A549 treated with Hydrocortisone at 1 μM for 4 hours (cell line): ENCODE measurements at places on chromosomes 2 and 18. TPM values are rescaled to one million over a fixed set of nuclear protein-coding genes. Genes with fewer than 3 reads are reported as not detected.

The RGPD3 gene
- total RNA-seq, result 0.06 to 0.23 TPM (median 0.17 TPM) in 5 replicates

The CD207 gene
- total RNA-seq, result not detected in 5 replicates

The PLA2R1 gene
- 1.6 to 2.7 TPM (median 2.4 TPM) in 5 replicates for total RNA-seq

The CD28 gene
- total RNA-seq, result not detected in 5 replicates

The NOSTRIN gene
- 1.3 to 2.7 TPM (median 2.1 TPM) in 5 replicates for total RNA-seq

The ANTXR1 gene
- 97.2 to 167 TPM (median 135 TPM) in 5 replicates for total RNA-seq

The KCNF1 gene
- 21.4 to 40.2 TPM (median 30.3 TPM) in 5 replicates for total RNA-seq

The SCLY gene
- 18.1 to 22.4 TPM (median 20.4 TPM) in 5 replicates for total RNA-seq

The ARHGEF4 gene
- total RNA-seq, result 9.3 to 12.1 TPM (median 9.8 TPM) in 5 replicates

The SLC23A3 gene
- total RNA-seq, result 0.29 to 0.82 TPM (median 0.65 TPM) in 5 replicates

The DOK6 gene
- total RNA-seq, result not detected in 5 replicates

The CD8A gene
- total RNA-seq, result 0.20 to 0.47 TPM (median 0.32 TPM) in 5 replicates

The EFHD1 gene
- total RNA-seq, result 3.3 to 5.0 TPM (median 4.3 TPM) in 5 replicates

The CCDC68 gene
- total RNA-seq, result 3.6 to 6.3 TPM (median 4.7 TPM) in 5 replicates

The MATN3 gene
- 11.9 to 19.5 TPM (median 17.0 TPM) in 5 replicates for total RNA-seq

The SCN1A gene
- total RNA-seq, result not detected in 5 replicates

The NMUR1 gene
- not detected in 5 replicates for total RNA-seq

The HOXD13 gene
- total RNA-seq, result 0.13 to 0.26 TPM (median 0.15 TPM) in 5 replicates

The RNF149 gene
- 38.4 to 47.3 TPM (median 42.8 TPM) in 5 replicates for total RNA-seq

The RGPD4 gene
- total RNA-seq, result 0.03 to 0.07 TPM (median 0.05 TPM) in 4 of 5 replicates, not detected in the other

The CAPN14 gene
- 0.02 to 0.05 TPM (median 0.02 TPM) in 5 replicates for total RNA-seq

The SGO2 gene
- total RNA-seq, result 10.8 to 17.5 TPM (median 13.2 TPM) in 5 replicates

The ZNF385B gene
- 0.21 to 0.22 TPM in 2 of 5 replicates, not detected in the others for total RNA-seq

The MREG gene
- 4.5 to 4.9 TPM (median 4.7 TPM) in 5 replicates for total RNA-seq

The SATB2 gene
- 2.7 to 3.1 TPM (median 2.9 TPM) in 5 replicates for total RNA-seq
